ENCODE measurements at places on chromosomes 5 and 9.

GRCh38 chr5:31846934-31847333 is 208.0 kb downstream of the PDZD2 start:
- DNase-seq, result no peak

DNA sequence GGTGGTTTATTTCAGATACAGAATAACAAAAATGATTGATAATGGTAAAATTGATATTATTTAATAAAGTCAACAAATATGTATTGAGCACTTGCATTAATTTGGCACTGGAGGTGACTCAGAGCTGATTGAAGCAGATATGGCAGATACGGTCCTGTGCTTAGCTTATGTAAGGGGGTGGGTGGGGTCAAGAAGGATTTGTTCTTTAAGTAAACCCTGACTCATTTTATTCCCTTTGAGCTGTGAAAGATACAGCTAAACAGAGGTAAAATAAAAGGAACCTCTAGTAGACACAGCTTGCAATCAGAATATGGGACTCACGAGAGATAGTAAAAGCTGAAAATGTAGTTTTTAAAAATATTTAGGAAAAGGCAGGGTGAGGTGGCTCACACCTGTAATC is 201.3 kb upstream of the CLINT1 start:
- DNase-seq, result no peak

DNA sequence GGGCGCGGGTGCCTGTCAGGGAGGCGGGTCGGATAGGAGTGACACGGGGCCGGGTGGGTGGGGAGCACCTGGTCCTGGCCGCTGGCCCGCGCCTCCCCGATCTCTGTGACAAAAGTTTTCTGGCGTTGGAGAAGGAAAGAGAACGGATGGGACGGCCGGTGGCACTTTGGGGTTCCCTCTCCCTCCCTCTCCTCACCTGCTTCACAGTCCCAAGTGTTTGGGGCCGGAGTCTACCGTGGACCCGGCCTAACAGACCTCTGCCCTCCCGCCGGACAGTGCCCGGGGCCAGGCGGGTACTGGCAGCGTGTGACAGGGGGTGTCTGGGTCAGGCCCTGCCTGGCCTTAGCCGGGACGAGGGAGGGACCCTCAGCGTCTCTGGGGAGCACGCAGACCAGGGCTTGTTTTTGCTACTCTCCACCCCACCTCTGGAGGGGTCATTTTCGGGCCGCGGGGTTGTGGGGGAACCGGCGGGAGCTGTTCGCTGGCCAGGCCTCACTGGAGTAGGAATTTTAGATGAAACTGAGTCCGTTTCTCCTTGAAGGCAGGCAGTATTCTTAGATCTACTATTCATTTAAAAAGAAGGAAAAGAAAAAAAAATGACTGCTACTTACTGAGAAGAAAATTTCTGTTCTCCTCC is 1.7 kb downstream of the PRDM6 start:
- no peak for DNase-seq

DNA sequence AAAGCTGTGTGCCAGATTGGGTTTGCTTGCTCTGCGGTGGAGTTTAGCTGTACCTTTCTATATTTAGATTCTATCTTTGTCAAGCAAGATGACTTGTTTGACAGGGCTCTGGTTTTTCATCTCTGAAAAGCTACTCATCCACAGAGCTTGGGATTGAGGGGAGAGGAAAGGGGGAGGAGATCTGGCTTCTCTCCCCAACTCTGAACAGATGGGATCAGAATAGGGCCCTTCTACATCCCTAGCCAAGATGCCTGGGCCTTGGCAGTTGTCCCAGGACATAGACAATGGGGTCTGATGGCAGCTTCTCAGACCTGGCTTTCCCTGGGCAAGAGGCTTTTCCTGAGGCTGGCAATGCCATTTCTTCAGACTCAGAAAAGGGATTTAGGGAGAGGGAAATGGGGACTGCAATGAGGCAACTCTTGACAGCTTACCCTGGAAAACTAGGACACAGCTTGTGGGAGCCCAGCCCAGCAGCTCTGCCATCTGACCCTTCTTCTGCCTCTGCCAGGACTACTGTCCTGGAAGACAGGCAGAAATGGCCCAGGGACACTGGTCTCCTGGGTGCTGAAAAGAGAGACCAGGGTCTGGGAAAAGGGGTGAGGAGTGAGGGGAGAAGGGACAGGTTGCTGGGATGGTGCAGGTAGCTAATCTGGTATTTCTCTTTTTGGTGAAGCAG is 50.2 kb upstream of the ASTN2 start:
- DNase-seq, result no peak

GRCh38 chr9:76704593-76705204 is 59.5 kb upstream of the PCA3 start:
- peak; percentile 3 for DNase-seq

GRCh38 chr5:9284781-9285307 is 261.0 kb downstream of the SEMA5A start:
- DNase-seq, result no peak

- DNase-seq, result no peak
Observed at GRCh38 chr9:112535301-112535700, 48.7 kb downstream of the KIAA1958 start.

DNA sequence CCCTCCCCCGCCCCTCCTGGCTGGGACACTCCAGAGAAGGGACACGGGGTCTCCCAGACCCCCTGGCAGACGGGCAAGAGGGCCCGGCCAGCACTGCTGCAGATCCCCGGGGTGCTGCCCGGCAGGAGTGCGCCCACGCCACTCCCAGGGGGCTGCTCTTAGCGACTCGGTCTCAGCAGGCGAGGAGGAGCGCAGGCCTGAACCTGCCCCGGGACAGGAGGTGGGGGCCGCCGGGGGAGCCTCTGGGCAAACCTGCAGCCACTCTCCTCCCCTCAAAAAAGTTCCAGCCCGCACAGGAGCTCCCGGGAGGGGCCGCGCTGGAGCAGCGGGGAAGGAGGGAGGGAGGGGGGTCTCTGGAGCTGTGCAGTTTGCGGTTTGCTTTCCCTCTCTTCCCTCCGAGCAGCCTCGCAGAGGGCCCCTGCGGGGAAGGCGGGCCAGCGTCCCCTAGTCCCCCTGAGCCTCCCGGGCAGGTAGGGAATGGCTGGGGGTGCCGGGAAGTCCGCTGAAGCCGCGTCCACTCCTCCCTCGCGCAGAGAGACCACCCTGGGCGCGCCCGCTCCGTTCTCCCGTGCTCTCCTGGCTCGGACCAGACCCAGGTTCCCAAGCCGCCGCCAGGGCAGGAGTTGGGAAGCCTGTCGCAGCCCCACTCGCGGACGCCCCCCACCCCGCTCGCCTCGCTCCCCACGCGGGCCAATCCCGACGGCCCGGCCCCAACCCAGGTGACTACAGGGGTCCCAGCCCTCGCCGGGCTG is 44.2 kb downstream of the NACC2 start:
- no peak for DNase-seq

Measured in activated T-cell treated with anti-CD3 and anti-CD28 coated beads, Interleukin-2, amount 50 U/mL, for 72 hours (primary cell).